ENCODE measurements at places on chromosomes 11 and 22. TPM values are rescaled to one million over a fixed set of nuclear protein-coding genes. Genes with fewer than 3 reads are reported as not detected.

- H3K4me3 ChIP-seq, result no peak overlapping the region
- peak; percentile 77 for DNase-seq
- no peaks in the 10 kb centered on the region for H3K4me1 ChIP-seq
- H3K27me3 ChIP-seq, result no peaks in the 10 kb centered on the region
- no peak overlapping the region for H3K27ac ChIP-seq
- no peaks in the 10 kb centered on the region for H3K36me3 ChIP-seq
Observed at GRCh38 chr11:19790831-19791552, 78.4 kb downstream of the NAV2 start.

- H3K27ac ChIP-seq, result no peak overlapping the region
- H3K27me3 ChIP-seq, result no peaks in the 10 kb centered on the region
- no peak for DNase-seq
- H3K4me1 ChIP-seq, result no peaks in the 10 kb centered on the region
Observed at GRCh38 chr11:27139742-27140367, 99.2 kb downstream of the BBOX1 start.

DNA sequence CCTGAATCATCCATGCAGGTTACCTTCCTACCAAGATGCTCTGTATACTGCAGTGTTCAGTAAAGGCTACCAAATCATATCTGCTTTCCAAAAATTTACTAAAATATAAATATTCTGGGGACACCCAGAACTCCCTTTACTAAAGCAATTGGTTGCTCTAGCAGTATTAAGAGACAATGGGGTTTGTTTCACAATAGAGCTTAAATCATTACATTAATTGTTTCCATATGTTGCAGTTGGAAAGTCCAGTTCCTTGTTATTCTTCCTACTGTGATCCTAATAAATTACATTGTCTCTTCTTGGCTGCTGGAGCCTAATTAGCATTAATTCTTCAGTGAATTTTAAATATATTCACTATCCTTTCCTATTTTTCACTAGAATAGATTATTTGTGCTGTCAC, 316.0 kb upstream of the MTNR1B start:
- H3K36me3 ChIP-seq, result no peaks in the 10 kb centered on the region
- H3K27me3 ChIP-seq, result no peaks in the 10 kb centered on the region
- H3K4me1 ChIP-seq, result no peaks in the 10 kb centered on the region
- no peak overlapping the region for H3K4me3 ChIP-seq
- DNase-seq, result no peak
- H3K27ac ChIP-seq, result no peak overlapping the region

DNA sequence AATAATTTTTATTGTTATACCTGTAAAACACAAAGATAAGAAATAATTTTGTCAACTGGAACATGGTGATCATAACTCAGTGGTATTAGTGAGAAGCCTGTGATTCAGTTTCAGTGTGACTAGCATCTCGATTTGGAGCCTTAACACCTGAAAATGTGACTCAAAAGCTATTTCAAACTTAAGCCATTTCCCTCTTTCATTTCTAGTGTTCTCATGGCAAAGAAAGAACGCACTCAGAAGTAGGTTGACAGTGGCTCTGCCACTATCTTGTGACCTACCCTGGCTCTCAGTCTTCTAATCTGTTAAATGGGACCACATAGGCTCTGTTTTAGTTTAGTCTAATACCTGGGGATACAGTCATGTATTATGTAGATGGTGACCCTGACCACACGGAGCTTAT, 62.7 kb downstream of the ISX start:
- no peak for DNase-seq
- no peaks in the 10 kb centered on the region for H3K4me1 ChIP-seq
- H3K36me3 ChIP-seq, result no peaks in the 10 kb centered on the region
- H3K4me3 ChIP-seq, result no peak overlapping the region
- H3K27me3 ChIP-seq, result no peaks in the 10 kb centered on the region

DNA sequence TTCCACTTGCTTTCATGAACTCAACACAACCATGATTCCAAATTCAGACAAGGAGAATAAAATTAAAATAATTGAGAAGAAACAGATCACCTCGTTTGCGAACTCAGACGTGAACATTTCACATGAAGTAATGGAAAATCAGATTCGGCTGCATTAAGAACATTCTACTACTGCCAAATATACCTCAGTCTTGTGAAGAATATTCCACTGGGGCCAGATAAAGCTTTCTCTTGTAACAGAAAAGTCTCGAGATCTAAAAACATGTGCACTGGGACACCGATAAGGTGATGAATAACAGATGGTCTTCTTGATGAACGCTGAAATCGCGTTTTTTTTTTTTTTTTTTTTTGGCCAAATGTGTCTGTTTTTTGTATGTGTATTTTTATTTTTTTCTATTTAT, 761.1 kb downstream of the BRD1 start:
- no peak overlapping the region for H3K4me3 ChIP-seq
- DNase-seq, result no peak
- no peaks in the 10 kb centered on the region for H3K4me1 ChIP-seq
- H3K36me3 ChIP-seq, result no peaks in the 10 kb centered on the region
- H3K27ac ChIP-seq, result no peak overlapping the region

GRCh38 chr11:35615921-35616900, 2.0 kb upstream of the FJX1 start:
- peaks cover 10% of the 10 kb centered on the region for H3K27me3 ChIP-seq
- no peak overlapping the region for H3K4me3 ChIP-seq
- H3K4me1 ChIP-seq, result no peaks in the 10 kb centered on the region
- H3K27ac ChIP-seq, result no peak overlapping the region
- H3K36me3 ChIP-seq, result no peaks in the 10 kb centered on the region

- peaks cover 44% of the 10 kb centered on the region for H3K4me1 ChIP-seq
- H3K27me3 ChIP-seq, result no peaks in the 10 kb centered on the region
- DNase-seq, result no peak
- no peak overlapping the region for H3K4me3 ChIP-seq
Observed at GRCh38 chr22:29311464-29312217, 3.9 kb downstream of the RASL10A start.

DNA sequence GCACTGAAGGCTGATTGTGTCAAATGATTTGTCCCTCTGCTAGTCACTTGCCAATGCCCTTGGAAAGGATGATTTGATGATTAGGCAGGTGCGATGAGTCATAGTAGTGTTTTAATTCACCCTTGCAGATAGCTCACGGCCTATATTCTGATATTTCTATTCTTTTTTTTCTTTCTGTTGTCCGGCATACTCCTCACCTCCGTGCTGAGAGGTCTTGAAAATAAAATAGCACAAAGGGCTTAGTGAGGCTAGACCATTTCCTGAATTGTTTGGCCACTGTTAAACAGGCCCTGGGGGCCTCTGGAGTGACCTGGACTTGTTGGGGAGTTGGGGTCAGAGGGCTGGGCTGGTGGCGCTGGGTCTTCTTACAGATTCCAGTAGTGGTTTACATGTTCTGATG, 99.8 kb downstream of the ZBTB16 start:
- H3K4me1 ChIP-seq, result peaks cover 49% of the 10 kb centered on the region
- H3K27me3 ChIP-seq, result no peaks in the 10 kb centered on the region
- peak overlapping the region; percentile 95 for H3K27ac ChIP-seq
- no peak for DNase-seq
- H3K36me3 ChIP-seq, result peaks cover 26% of the 10 kb centered on the region

- no peaks in the 10 kb centered on the region for H3K27me3 ChIP-seq
- no peaks in the 10 kb centered on the region for H3K36me3 ChIP-seq
- no peak for DNase-seq
- H3K4me3 ChIP-seq, result no peak overlapping the region
- H3K27ac ChIP-seq, result no peak overlapping the region
- H3K4me1 ChIP-seq, result no peaks in the 10 kb centered on the region
Observed at GRCh38 chr11:36929401-36929800, 331.4 kb upstream of the RAG2 start.

The TLCD5 gene
- 1.4 TPM for total RNA-seq

Data from Peyer's patch (tissue), 4 donors.